ENCODE measurements at places on chromosomes 16 and 17.
A peak's percentile ranks its signal among the peaks of the same experiment; 100 is the strongest.

- DNase-seq = no peak
These were observed 85.7 kb upstream of the NUDT7 start for GRCh38 chr16:77636615-77637014.

- no peak for DNase-seq
These were observed 21.3 kb upstream of the USP10 start for GRCh38 chr16:84678541-84678940.

DNA sequence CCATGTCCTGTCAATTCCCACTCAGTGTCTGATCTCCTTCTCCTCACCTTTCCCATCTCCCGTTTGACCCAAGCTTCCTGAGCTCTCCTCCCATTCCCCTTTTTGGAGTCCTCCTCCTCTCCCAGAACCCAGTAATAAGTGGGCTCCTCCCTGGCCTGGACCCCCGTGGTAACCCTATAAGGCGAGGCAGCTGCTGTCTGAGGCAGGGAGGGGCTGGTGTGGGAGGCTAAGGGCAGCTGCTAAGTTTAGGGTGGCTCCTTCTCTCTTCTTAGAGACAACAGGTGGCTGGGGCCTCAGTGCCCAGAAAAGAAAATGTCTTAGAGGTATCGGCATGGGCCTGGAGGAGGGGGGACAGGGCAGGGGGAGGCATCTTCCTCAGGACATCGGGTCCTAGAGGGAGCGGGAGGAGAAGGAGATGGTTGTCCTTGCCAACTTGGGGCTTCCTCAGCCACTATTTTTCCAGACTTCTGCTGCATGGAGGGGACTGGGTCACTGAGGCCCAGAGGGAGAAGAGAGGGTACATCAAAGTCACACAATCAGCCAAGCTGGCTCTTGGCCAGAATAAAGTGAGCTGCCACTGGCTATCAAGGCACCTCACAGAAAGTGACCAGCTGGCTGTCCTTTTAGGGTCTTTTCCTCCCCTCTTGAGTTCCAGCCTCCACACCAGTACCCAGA lies 1.9 kb upstream of the TBC1D10B start:
- DNase-seq = no peak

DNA sequence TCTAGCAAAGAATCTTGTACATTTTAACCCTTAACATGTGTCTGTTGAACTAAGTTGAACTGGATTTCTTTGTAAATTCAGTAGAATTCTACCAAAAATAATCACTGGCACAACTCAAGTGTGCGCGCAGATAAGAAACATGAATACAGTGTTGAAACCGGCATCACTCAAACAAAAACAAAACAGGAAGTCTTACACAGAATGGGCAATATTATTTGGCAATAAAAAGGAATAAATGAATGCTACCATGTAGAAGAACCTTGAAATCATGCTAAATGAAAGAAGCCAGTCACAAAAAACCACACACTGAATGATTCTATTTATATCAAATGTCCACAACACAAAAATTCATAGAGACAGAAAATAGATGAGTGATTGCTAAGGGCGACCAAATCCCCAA lies 102.9 kb upstream of the ZFHX3 start:
- no peak for DNase-seq

DNA sequence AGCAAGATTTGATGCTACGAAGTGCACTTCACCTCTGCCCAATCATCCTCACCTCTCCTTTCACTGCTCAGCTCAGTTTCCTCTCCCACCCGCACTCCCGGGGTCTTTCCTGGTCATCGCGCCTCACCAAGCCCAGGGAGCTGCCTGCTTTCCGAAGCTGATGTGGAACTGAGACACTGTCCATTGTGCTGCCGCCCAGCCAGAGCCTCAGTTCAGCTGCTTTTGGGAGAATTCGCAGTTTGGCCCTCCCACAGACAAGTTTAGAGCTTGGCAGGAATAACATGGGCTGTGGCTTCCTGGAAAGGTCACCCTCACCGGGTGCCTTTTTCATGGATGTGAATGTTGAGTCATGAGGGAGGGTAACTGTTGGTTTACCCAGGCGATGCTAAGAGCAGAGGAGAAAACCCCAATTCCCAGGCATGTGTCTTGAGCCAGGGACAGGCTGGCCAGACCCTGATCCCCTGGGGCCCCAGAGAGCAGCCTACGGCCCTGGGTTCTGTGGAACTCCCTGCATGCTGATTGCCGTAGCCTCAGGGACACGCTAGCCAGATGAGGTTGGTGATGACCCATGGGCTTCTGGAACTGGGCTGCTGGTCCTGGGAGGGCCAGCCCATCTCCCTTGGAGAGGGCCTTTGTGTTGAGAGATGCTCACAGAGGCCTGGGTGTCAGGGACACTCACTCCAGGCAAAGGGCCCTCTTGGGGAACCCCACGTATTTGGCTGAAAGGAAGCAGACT lies 1687.5 kb downstream of the TP53TG3F start:
- no peak for DNase-seq

DNA sequence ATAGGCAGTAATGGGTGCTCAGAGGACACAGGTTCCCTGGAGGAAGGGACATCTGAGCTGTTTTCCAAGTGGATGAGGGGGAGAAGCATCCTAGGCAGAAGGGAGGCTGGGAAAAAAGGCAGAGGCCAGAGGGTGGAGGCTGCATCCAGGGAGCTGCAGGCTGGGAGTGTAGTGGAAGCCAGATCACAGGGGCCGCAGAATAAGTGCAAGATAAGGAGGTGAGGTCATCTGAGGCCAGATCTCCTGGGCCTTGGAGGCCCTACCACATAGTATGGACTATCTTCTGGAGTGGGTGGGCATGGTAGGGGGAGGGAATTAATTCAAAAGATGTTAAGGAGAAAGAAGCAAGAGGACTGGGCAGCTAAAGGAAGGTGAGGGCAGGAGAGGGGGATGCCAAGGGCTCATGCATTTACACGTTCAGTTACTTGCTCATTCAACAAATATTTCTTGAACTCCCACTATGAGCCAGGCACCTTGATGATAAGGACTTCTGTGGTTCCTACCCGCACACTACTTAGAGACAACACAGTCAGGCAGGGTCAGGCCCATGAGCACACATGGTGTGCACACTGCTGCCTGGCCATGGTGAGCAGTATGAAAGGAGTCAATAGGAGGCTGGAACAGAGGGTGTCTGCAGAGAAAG lies 2.4 kb upstream of the RIPOR1 start:
- DNase-seq = no peak

DNA sequence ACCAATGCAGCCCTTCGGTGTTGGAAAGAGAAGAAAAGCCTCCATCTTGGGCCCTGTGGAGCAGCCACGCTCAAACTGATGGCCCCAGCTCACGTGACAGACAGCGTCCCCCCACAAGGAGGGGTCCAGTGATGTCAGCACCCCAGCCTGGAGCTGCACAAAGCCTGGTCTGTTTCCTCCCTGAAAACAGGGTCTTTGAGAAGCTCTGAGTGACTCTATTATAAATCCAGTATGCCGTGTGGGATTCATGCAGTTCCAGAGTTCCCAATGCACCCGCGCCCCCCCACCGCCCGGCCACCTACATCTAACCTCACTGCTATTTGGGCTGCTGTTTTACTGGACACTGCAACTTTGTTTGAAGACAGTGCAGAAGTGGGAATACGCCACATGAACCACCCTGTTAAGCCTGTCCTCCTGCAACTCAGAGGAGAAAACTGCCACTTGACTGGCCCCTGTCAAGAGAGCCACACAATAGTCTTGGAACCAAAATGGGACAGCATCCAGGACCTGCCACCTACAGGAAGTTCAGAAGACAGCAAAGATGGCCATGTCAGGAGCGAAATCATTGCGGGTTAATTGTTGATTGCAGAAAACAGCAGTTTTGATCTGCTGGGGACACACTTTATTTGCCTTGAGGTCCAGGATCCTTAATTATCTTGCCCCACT lies 33.1 kb downstream of the PMP22 start:
- no peak for DNase-seq

GRCh38 chr17:78723001-78723796 lies 58.9 kb downstream of the CYTH1 start:
- DNase-seq = no peak

GRCh38 chr16:67672739-67673662 lies 6.4 kb downstream of the C16orf86 start:
- peak; percentile 35 for DNase-seq

- no peak for DNase-seq
These were observed 135.6 kb downstream of the PARN start for GRCh38 chr16:14494396-14494966.

DNA sequence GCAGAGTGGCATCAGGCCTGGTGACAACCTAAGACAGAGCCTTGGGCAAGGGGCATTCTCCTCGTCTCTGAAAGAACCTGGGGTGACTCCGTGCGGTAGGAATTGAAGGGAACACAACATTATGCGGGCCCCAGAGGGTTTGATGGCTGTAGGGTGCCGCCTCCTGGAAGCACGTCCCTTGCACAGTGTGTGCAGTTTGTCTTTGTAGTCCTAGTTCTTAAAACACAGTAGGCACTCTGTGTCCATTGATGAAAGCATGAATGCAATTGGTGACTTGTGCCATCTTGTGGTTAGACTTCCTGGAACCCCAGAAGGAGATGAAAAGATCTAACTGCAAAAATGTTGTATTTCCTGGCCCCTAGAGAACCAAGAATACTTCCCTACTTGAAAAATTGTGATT lies 279.8 kb downstream of the UTP18 start:
- no peak for DNase-seq

GRCh38 chr16:54143934-54144571 lies 142.5 kb downstream of the IRX3 start:
- DNase-seq = no peak

DNA sequence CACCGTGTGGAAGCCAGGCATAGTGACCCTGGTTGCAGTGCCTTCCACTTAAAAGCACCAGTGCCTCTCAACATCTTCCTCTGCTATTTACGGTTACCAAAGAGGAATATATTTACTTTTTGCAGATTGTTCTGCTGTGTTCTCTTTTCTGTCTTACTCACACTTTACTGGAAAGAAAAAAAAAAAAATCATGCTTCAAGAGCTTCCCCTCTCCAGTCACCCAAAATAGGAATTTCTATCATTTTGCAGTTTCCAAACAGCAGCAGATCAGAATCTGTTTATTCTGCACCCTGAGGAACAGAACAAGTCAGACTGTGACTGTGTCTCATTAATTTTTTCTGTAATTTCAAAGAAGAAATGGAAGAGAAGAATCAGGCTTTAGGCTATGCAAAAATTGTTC lies 96.1 kb downstream of the KCNJ2 start:
- DNase-seq = no peak
